CD8-positive, alpha-beta memory T cell (primary cell): ENCODE measurements at places on chromosomes 2 and 18.

DNA sequence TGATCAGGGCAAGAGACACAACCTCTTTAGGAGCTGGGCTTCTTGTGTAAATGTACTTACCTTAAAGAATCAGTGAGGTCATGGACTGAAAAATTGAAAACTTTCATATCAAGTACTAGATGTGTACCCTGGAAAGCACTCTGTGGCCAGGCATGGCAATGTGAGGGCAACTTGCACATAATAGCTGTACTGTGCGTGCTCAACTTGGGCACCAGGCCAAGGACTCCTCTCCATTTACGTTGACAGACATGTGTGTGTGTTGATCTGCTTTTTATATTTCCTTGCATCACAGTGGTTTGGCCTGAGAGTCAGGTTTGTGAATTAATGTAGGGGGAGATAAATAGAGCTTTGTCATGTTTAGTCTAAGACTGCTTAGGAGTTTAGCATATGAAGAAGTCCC lies 669.5 kb upstream of the REG3G start:
- no peak overlapping the region for H3K27ac ChIP-seq
- no peak overlapping the region for H3K4me3 ChIP-seq
- DNase-seq, result no peak
- H3K4me1 ChIP-seq, result no peaks in the 10 kb centered on the region
- no peaks in the 10 kb centered on the region for H3K27me3 ChIP-seq

DNA sequence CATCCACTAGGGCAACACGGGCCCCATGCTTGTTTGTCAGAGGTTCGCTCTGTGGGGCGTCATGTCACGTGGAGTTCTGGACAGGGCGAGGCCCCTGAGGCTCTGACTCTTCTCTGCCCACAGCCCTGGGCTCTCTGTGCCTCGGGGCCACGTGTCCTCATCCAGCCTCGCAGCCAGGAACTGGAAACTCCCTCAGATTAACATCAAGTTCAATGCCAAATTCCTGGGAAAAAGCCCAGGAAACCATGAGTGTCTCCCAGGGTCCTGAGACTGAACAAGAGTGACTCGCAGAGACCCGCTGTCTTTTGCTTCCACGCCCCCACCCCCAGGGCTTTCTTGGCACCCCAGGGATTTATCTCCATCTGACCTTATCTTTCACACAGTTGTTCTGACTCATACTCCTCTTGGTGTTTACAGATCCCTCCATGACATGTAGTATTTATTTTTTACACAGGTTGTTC lies 174.0 kb upstream of the PIEZO2 start:
- no peaks in the 10 kb centered on the region for H3K4me1 ChIP-seq
- H3K27ac ChIP-seq, result no peak overlapping the region
- no peak for DNase-seq
- H3K27me3 ChIP-seq, result no peaks in the 10 kb centered on the region
- H3K4me3 ChIP-seq, result no peak overlapping the region
- H3K36me3 ChIP-seq, result no peaks in the 10 kb centered on the region

- H3K27me3 ChIP-seq, result no peaks in the 10 kb centered on the region
- no peak overlapping the region for H3K4me3 ChIP-seq
- peaks cover 41% of the 10 kb centered on the region for H3K4me1 ChIP-seq
- H3K36me3 ChIP-seq, result no peaks in the 10 kb centered on the region
- no peak for DNase-seq
Observed at GRCh38 chr18:44732599-44732998, 51.9 kb downstream of the SETBP1 start.

DNA sequence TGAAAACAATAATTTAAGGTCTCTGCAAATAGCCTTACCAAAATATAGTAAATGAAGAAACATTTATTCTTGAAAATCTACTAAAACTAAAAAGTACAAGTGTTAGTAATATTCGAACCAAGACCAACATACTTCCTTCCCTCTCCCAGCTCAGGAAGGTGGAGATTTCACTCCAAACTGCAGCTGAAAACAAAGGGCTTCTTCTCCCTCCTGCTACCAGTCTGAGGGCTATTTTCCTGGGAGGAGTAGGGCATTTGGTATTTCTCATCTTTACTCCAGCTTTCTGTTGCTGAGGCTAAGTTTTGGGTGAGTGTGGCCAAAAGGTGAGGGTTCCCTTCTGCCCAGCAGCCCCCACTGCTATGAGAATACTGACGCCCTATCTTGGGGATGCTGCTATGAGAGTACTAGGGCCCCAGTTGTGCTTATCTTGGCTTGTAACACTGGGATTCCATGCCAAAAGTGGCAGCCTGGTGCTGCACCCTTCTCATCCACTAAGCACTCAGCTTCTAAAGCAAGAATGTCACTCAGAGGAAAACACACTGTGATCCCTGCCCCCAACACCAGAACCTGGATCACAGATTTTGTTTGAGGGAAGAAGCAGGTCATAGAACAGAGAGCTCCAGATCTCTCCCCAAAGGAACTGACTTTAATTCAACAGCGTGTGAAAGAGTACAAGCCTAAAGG lies 130.7 kb upstream of the KLF7 start:
- no peak for DNase-seq
- H3K4me1 ChIP-seq, result no peaks in the 10 kb centered on the region
- H3K36me3 ChIP-seq, result no peaks in the 10 kb centered on the region
- H3K27ac ChIP-seq, result no peak overlapping the region

DNA sequence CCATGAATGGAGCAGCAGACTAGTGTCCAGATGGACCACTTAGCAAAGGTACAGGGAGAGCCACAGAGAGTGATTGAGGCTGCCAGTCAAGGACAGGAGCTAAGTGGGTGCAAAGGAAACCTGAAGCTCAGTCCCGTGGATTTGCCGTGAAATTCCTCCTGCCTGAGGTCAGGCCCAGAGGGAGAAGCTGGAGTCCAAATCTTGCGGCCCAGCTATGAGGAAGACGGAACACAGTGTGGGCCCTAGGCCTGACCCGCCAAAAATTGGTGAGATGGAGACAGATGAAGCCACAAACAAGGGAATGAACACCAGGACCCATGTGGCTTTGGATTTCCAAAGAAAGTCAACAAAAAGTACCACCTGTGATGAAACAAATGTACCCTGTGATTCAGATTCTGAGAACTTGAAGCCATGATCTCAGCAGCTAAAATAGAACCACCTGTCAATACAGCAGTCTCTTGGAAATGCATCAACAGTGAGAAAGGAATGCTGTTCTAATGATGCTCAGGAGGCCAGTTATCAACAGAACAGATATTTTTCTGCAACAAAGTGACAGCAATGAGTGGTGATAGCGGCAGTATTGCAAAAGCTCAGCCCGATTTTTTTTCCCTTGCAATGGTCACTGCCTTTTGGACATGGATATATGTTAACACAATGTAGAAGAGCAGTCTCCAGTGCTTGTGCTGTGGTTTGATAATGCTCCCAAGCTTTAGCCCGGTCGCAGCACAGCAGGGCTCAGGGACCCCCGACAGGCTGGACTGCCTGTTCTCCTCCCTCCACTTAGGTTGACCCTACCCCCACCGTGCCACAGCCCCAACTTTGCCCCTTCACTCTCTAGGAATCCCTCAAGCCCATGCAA lies 10.7 kb downstream of the COL6A3 start:
- no peak overlapping the region for H3K27ac ChIP-seq
- no peaks in the 10 kb centered on the region for H3K27me3 ChIP-seq
- no peaks in the 10 kb centered on the region for H3K36me3 ChIP-seq
- no peaks in the 10 kb centered on the region for H3K4me1 ChIP-seq
- no peak overlapping the region for H3K4me3 ChIP-seq

GRCh38 chr2:7467782-7468447 lies 550.7 kb downstream of the RNF144A start:
- peak; percentile 71 for DNase-seq
- no peaks in the 10 kb centered on the region for H3K27me3 ChIP-seq
- H3K4me3 ChIP-seq, result no peak overlapping the region
- no peak overlapping the region for H3K27ac ChIP-seq
- no peaks in the 10 kb centered on the region for H3K36me3 ChIP-seq
- H3K4me1 ChIP-seq, result peaks cover 7% of the 10 kb centered on the region
